K562 (cell line): ENCODE measurements at places on chromosomes 6 and 20. TPM values are rescaled to one million over a fixed set of nuclear protein-coding genes. Genes with fewer than 3 reads are reported as not detected.
A peak's percentile ranks its signal among the peaks of the same experiment; 100 is the strongest.

TGM2 gene
- total RNA-seq = 78.5 and 82.3 TPM in 2 replicates

CRISP2 gene
- total RNA-seq = not detected in 2 replicates

- DNase-seq = no peak
These were observed 391.8 kb downstream of the ARHGAP18 start for GRCh38 chr6:129317931-129318820.

- no peak for DNase-seq
These were observed 34.6 kb upstream of the NKX2-2 start for GRCh38 chr20:21548390-21549035.

- no peak for DNase-seq
These were observed 52.9 kb upstream of the PLCB4 start for GRCh38 chr20:9015984-9016324.

GRCh38 chr6:43895656-43896328 lies 125.8 kb downstream of the VEGFA start:
- no peak for DNase-seq

GRCh38 chr20:1955217-1955616 lies 38.6 kb downstream of the PDYN start:
- no peak for DNase-seq

DNA sequence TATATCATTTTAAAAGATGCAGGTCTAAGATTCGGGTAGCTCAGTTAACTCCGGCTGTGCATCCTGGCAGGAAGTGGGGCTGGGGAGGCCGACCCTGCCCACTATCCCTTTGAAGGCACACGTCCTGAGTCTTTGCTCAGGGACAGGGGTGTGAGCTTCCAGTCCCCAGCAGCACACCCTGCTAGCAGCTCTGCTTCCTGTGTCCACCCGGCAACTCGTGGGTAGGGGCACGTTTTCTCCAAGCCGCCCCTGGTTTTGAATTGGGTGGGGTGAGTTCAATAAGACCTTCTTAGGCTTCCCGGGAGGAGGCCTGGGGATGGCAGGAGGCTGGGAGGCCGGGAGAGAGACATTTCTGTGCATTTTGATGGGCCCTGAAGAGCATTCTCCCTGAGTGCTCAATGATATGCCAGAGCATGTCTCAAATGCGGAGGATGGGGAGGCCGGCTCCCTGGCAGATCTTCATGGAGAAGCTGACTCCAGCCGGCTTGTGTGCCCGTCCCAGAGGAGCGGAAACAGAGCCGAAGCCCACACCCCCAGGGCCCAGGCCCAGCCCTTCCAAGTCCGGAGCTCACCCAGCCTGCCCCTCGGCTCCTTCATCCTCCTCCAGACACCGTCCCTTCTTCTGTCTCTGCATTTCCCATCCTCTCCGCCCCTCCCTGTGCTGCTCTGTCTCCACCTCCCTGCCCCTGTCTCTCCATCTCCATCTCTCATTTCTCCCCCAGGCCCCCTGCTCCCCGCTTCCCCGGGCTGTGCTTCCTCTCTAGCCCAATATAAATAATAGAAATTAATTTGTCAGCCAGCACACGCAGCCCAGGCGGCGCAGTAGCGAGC lies 36.3 kb upstream of the ZFAND3 start:
- no peak for DNase-seq

- DNase-seq = no peak
These were observed 68.5 kb downstream of the FOXC1 start for GRCh38 chr6:1678201-1678600.

DNA sequence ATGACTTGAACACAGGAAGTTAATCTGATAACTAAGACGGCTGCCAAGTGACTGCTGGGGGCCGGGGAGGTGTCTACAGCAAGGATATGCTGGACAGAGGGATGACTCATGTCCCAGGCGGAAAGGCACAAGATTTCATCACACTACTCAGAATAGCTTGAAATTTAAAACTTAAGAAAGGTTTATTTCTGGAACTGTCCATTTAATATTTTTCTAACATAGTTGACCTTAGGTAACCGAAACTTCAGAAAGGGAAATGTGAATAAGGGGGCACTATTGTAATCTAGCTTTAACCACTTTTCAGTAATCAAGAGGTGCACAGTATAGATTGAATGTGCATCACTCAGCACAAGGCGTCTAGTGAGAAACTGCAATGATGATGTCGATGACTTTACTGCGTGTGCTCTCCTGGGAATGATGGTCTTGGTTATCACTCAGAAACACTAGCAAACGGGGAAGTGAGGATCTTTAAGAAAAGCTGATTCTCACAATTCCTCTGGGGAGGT lies 171.5 kb downstream of the QKI start:
- peak; percentile 61 for DNase-seq

DNA sequence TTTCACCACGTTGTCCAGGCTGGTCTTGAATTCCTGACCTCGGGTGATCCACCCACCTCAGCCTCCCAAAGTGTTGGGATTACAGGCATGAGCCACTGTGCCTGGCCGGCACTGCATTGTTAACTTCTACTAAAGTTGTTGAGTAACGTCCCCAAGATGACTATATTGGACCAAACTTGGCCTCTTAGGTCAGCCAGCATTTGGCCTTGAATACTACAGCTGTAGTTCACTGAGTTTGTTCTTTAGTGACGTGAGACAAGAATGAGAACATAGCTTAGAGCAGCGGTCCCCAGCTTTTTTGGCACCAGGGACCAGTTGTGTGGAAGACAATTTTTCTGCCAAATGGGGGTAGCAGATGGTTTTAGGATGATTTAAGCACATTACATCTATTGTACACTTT lies 237.1 kb downstream of the TBC1D7 start:
- no peak for DNase-seq

DNA sequence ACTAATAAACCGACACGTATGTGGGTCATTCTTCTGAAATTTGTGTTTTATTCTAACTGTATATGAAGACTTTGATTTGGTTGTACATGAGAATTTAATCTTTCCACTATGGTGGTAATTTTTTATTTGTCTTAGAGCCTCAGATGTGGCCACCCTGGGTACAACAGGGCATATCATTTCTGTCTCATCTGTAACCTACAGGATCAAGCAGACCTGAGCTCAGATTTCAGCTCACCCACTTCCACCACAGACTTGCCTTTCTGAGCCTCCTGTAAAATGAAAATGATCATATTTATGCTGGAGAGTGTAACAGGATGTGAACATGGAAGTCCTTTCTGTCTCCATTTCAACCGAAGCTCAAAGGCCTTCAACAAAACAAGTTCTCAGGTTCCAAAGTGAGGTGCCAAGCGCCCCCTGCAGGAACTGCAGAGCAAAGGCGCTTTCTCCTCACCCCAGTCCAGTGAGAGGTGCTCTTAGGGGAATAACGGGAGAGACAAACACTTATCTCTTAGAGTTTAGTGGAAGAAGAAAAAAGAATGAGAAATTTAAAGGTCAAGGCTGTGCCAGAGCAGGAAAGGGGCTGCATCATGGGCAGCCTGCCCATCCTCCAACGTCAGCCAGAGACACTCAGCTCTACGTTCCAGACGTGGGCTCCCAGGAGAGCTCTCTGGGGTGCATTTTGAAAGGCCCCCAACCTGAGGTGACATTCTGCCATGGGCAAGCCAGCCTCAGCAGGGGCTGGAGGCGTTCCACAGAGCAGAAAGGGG lies 23.0 kb upstream of the CD24 start:
- DNase-seq = peak; percentile 66

GRCh38 chr6:9408402-9409117 lies 973.2 kb upstream of the SLC35B3 start:
- DNase-seq = no peak

DNA sequence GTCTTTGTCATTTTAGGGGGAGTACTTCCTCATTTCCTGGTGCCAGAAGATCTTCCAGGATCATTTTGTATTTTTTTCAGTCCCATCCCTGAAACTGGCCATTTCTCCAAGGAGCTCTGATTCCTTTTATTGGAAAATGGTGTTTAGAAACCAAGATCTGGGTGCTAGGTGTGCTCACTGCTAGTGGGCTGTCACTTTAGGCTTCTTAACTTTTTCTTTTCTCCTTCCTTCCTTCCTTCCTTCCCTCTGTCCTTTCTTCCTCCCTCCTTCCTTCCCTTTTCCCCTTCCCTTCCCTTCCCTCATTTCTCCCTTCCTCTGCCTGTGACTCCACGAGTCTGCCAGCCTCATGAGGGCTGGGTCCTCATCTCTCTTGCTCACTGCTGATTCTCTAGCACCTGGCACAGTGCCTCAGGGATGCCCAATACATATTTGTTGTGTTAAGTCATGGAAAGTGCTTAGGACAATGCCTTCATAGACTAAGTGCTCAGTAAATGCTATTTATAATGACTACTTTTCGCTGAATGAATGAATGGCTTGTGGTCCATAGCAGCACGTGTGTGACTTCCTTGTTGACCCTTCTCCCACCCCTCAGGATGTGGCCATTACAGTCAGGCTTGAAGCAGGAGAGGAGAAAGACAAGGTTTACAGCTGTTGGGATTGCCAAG lies 36.9 kb downstream of the APCDD1L start:
- no peak for DNase-seq

DNA sequence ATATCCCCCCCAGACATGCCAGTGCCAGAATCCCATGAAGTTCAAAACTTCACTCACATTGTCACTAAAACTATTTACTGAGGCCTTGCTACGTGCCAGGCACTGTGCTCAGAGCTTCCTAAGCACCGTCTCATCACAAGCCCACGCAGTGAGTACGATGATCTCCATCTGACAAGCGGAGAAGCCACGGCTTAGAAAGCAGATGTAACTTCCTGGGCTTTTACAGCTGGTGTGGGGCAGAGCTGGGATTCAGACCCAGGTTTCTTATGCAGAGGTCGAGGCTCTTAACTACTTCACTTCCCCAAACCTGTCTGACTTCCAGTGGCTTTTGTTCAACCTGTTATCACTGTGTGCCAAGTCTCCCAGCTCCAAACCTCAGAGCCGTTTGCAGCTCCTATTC lies 8.3 kb downstream of the MDGA1 start:
- DNase-seq = no peak

DNA sequence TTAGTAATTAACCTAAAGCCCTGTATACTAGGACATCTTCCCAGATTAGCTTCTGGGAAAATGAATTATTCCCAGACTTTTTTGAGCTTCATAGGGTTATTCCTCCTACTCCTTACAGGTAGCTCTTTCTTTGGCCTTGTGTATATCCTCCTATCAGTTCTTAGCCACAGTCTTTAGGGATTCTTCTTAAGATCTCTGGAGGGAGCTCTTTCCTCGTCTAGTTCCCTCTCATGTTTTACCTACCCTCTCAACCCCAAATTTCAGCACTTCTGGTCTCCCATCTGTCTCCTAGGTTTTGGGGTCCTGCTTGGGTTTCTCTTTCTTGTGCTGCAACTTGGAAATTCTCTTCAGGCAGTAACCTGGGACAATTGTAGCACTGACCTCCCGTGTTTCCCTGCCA lies 46.4 kb upstream of the SLC35B3 start:
- DNase-seq = peak; percentile 3
